ENCODE measurements at places on chromosomes 16 and 17.

- DNase-seq, result no peak
These were observed 105.8 kb downstream of the SDK2 start for GRCh38 chr17:73538445-73538844.

- no peak for DNase-seq
These were observed 180.8 kb downstream of the ENGASE start for GRCh38 chr17:79255456-79255855.

DNA sequence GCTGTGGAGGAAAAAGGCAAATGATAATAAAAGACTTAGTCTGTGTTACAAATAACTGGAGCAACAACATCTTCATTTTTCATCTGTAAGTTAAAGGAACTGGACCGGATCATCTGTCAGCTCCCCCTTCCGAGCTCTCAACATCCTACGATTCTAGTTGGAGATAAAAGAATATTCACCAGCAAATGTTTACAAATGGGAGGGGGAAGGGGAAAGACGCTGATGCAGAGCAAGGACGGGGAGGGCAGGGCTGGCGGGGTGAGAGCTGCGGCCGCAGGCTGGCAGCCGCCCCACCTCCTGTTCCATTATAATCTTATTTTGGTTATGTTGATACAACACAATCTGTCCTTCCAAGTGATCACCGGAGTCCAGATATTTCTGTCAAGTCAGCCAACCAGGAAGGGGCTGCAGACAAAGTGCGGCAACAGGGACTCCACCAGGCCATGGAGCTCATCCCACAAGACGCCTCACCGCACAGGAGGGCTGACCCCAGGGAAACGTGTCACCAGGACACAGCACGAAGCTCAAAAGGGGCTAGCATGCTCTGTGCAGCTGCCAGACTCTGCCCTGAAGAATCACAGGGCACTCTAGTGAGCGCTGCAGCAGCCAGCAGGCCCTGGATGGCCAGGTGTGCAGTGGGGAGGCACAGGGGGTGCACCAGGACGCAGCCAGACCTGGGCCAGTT is 19.7 kb downstream of the FBXO31 start:
- no peak for DNase-seq

DNA sequence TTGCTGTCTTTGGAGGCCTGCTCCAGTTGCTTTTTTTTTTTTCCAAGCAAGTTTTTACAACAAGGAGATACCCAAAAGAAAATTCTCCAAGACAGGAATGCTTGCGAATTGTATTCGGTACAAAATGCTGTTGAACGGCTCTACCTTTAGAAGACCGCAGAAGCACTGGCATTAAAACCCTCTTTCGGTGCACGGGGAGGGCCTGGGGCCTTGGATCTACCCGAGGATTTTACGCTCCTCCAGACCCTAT is 1.3 kb upstream of the HELZ start:
- no peak for DNase-seq

DNA sequence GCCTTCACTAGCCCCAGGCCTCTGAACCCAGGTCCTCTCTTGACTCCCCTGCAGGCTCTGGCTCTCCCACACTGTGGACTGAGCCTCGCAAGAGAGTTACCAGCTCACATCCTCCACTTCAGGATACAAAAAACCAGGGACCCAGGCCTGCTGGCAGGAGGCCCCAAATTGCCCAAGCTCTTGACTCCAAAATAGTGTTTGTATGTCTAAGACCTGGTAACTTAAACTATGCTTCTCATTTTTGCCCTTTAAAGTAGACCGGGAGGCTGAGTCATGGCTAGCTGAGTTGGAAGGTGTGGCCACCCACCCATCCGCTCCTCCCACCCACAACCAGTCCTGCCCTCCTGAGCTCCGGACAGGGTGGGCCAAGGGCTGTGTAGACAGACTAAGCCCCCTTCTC is 250.0 kb downstream of the SOX9 start:
- DNase-seq, result no peak

DNA sequence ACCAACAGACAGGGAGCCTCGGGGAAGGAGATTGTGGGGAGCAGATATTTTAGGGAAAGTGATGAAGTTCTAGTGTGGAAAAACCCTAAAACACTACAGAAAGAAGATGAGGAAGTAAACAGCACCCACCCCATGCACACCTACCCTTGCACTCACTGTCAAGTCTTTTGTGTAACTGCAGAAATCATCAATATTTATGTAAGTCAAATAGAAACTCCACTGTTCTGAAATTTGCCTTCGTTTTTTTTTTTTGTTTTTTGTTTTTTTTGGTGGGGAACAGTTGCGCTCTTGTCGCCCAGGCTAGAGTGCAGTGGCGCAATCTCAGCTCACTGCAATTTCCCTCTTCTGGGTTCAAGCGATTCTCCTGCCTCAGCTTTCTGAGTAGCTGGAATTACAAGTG is 273.4 kb downstream of the CPPED1 start:
- DNase-seq, result no peak

GRCh38 chr17:81646869-81647600 is 9.3 kb downstream of the PDE6G start:
- DNase-seq, result no peak

GRCh38 chr17:18968345-18968744 is 16.4 kb downstream of the SLC5A10 start:
- DNase-seq, result no peak

GRCh38 chr16:83335076-83335475 is 472.7 kb upstream of the HSBP1 start:
- no peak for DNase-seq

DNA sequence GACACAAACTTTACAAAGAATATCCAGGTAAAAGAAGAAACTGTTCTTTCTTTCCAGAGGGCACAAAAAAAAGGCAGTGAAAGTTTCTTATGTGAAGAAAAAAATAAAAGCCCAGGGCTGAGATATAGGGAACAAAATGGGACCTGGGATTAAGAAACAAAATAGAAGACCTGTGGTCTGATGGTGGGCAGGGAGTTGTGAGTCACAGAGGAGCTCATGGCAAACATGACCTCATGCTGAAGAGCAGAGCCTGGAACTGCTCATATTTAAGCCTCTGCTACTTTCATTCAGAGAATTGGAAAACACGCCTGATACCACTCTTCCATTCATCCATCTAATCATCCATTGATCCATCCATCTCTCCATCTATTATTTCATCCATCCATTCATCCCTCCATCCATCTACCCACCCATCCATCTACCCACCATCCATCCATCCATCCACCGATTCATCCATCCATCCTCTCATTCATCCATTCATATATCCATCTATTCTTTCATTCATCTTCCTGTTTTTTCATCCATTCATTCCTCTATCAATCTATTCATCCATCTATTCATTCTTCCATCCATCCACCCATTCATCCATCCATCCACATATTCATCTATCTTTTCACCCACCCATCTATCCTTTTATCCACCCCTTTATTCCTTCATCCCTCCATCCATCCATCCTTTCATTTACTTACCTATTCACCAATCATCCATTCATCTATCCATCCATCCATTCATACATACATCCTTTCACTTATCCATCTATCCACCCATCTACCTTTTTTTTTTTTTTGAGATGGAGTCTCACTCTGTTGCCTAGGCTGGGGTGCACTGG is 30.0 kb downstream of the WFDC1 start:
- no peak for DNase-seq

- DNase-seq, result peak; percentile 85
These were observed 40.6 kb downstream of the MIS12 start for GRCh38 chr17:5526821-5527598.

- no peak for DNase-seq
These were observed 30.2 kb downstream of the BRD7 start for GRCh38 chr16:50338371-50339231.

- no peak for DNase-seq
These were observed 33.4 kb downstream of the PRMT7 start for GRCh38 chr16:68344252-68344651.

GRCh38 chr17:55969562-55970324 is 183.5 kb upstream of the ANKFN1 start:
- DNase-seq, result no peak

DNA sequence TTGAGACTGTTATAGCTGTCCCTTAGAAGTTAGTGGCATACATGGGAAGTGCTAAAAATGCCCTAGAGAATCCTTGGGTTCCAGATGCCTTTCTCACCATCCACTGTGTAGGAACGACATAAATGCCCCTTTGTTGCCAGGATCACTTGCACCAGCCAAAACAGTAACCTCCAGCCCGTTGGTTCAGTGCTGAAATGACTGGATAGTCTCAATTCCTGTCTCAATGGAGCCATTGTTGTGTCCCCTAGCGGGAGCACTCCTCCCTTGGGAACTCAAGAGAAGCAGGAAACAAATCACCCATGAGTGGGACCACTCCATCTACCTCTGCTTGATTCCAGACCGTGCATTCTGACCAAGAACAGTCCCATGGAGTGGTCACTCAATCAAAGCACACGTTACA is 23.1 kb downstream of the MPHOSPH6 start:
- peak; percentile 19 for DNase-seq

- DNase-seq, result no peak
These were observed 21.1 kb upstream of the KRT24 start for GRCh38 chr17:40724656-40725055.

DNA sequence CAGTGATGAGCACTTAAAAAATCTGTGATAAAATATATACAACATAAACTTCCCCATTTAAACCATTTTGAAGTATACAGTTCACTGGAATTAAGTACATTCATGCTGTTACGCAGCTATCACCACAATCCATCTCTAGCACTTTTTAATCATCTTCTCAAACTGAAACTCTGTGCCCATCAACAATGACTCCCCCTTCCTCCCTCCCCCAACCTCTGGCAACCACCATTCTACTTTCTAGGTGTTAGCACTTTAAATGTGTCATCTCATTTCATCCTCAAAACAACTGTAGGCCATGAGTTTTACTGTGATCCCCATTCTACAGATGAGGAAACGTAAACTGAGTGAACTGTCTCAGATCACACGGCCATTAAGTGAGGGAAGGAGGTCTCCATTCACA is 13.8 kb upstream of the TMEM98 start:
- no peak for DNase-seq

DNA sequence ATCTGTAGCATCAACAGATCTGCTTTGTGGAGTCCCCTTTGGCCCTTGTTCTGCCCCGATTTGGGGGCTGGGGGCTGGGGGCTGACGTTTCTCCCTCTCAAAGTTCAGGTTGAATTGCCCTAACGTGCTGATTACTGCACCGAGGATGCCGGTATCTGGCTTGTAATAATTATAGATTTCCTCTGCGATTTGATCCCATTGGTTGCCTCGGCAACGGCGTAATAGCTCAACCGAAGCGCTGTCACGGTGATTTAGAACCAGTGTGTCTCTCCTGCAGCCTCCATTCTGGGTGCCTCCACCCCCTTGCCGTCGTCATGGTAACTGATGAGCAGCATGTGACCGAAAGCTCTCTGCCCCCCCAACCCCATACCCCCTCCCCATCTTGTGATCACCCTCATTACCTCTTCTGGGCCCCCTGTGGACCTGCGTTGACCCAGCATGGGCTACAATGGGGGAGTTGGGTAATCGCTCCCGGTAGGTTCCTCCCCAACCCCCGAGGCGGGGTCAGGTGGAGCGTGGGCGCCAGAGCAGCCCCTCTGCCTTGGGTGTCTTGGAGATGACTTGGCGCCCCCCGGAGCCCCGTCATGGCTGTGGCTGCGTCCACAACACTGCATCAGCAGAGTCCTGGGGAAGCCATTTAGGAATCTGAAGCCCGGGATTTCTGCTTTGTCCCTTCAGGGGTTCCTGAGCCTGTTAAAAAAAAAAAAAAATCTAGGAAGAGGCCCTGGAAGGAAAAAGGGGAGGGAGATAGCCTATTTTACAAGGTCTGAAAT is 38.4 kb downstream of the ABAT start:
- DNase-seq, result peak; percentile 50

DNA sequence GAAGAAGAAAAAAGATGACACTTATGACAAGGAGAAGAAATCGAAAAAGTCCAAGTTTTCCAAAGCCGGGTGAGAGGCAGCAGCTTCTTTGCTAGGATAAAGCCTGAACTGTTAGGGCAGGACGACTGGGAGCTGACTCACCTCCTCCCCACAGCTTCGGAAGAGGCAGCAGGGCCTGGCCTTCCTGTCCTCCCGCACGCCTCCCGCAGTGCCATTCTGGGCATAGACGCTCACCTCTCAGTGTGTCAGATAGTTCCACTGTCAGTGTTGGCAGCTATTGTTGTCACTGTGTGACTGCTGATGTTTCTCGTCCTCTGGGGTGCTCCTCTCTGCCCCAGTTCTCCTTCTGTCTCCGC is 12.6 kb downstream of the UBN1 start:
- DNase-seq, result no peak

DNA sequence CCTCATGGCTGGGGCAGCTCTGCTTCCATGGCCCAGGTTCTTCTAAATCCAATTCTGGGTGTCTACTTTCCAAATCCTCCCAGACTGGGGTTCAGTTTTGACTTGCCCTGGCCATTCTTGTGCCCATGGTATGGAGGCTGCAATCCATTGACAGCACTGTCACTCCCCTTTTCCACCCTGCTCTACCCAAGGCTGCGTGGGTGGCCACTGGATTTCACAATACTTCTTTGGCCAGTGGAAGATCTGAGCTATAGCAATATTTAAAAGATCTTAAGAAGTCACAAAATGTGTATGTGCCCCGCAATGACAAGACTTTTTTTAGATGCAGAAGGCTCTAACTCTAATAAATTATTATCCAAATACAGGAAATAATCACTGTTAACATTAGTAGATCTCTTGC is 329.4 kb upstream of the CCL2 start:
- no peak for DNase-seq

DNA sequence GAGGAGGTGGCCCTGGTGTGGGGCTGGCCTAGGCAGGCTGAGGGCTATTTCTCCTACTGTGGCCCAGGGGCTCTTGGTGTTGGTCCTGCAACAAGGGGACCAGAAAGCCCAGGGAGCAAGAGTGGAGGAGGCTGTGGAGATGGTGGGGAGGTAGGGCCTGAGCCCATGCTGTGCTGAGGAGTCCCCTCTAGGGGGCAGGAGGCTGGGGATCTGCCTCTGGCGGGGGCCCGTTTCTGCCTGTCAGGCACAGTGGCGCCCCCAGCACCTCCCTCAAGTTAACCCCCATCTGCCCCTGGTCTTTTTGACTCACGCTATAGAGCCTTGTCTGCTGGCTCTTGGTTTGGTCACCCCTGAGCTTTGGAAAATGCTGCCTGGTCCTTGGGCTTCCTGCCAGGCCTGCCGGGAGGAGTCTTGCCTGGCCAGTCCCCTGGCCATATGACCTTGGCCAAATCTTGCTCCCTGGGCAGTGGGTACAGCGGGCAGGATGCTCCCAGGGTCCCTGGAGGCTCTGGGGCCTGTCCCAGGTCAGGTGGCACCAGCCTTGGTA is 5.9 kb downstream of the BAIAP2 start:
- no peak for DNase-seq

DNA sequence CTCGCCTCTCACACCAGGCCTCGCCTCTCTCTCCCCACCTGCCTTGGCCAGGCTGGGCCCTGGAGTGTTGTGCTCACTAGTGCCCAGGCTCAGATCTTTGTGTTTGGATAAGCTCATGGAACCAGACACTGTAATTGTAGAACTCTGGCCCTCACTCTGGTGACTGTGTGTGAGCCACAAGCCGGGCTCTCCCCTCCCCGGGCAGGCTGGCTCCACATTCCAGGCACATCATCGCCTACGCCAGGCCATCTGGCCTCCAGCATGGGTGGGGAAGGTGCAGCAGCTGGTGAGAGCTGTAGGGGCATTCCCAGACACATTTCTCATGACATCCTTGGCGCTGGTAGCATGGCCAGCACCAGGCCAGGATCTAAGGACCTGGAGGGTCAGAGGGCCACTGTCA is 202.3 kb downstream of the RAB11FIP4 start:
- DNase-seq, result no peak

GRCh38 chr16:74462361-74462760 is 41.1 kb upstream of the CLEC18B start:
- DNase-seq, result no peak
